ENCODE measurements at places on chromosomes 12 and 14.

DNA sequence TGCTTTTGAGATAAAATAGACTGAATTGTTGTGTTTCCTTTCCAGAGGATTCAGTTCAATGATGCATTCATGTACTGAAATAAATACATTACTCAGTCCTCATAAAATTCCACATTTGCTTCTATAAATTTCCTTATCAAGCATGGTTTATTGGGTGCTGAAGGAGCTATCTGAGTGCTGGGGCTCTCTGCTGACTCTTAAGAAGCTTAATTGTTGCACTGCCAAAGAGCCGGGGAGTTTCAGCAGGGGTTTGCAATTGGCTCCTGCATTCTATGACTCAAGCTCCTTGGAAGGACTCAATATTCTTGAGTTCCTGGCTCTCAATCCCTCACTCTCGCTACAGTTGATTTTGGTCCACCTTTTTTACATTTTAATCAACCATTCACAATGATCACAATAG, 69.8 kb upstream of the PYGL start:
- DNase-seq = peak; percentile 98

- no peak for DNase-seq
Observed at GRCh38 chr12:4954621-4955354, 45.1 kb downstream of the KCNA1 start.

GRCh38 chr12:92466391-92467305, 236.1 kb upstream of the PLEKHG7 start:
- DNase-seq = no peak

DNA sequence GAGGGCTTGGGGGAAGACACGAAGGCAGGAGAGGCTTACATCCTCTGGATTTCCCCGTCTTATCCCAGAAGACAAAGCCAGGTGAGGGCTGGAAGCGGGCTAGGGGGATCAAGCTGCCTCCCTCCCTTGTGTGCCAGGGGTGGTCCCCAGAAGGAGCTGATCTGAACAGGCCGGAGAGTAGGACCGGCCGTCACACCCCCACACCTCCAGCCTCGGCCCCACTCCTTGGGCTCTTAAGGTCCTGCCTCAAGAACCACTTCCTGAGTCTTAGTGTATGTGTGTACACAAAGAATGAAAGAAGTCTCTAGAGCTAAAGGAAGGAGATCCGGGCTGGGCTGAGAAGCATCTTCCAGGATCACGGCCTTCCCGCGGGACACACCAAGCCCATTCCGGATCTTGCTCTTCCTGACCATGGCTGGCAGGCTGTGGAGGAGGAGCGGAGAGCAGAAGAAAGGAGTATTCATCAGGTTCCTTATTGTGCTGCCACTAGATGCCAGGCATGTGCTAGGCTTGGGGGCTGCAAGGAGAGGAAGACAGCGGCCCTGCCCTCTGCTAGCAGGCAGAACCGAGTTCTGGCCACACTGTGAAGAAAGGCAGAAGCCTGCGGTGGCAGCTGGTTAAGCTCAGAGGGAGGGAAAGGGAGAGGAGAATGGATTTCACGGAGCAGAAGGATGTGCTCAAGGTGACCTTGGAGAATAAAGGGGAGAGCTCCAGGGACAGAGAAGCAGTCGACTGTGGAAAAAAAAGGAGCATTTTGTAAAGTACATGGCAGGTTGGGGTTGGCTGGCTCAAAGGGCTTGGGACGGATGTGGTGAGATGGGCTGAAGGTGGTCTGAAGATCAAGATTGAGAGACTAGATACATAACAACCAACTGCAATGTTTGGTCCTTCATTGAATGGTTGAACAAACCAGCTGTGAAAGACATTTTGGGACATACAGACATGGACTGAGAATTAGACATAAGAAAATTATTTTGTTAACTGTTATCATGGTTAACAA, 1.3 kb upstream of the CD63 start:
- DNase-seq = no peak

DNA sequence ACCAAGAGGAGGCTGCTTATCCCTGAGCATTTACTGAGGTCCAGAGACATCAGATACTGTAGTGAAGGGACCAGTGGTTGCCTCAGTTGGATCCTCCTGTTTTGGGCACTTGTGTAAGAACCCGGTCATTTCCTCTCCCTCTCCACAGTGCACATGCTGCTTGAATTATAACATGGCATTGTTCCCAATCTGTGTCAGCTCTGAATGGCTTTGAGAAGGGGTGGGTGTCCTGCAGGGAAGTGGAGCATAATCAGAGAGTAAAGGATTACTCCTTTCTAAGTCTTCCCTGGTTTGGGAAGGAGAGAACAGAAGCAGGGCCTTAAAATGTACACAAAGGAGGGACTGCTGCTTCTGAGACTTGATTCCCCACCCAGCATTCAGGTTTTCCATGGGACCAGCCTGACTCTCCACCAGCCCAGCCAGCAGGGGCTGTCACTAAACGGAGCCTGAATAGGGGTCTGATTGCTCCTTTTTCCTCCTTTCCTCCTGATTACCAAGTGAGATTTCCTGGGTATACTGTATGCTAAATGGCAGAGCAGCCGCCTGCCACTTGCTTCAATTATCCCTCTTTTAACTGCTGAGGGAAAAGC, 78.4 kb downstream of the NRXN3 start:
- no peak for DNase-seq

DNA sequence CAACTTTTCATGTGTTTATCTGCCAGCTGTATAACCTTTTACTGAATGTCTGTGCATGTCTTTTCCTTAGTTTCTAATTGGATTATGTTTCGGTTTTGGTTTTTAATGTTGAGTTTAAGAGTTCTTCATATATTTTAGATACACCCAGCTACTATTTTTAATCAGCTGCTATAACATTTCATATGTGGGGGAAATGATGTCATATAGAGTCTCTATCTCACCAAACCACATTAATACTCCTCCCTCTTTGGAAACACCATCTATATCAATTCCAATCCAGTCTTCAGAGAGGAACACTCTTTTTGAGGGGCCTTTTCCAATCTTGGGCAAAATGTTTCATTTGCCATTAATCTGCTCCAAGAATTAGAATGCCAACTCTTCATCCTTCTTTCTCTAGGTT, 28.5 kb upstream of the GCH1 start:
- no peak for DNase-seq

DNA sequence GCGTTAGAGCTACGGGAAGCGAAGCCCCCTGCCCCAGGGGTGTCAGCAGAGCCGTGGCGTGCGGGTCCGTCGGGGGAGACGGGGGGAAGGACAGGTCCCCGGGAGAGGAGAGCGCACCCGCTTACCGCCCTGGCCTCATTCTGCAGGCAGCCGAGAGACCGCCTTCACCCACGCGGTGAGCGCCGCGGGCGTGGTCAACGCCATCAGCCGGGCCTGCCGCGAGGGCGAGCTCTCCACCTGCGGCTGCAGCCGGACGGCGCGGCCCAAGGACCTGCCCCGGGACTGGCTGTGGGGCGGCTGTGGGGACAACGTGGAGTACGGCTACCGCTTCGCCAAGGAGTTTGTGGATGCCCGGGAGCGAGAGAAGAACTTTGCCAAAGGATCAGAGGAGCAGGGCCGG, 10.5 kb downstream of the WNT5B start:
- no peak for DNase-seq

GRCh38 chr12:15662983-15663659, 126.1 kb downstream of the EPS8 start:
- DNase-seq = no peak

DNA sequence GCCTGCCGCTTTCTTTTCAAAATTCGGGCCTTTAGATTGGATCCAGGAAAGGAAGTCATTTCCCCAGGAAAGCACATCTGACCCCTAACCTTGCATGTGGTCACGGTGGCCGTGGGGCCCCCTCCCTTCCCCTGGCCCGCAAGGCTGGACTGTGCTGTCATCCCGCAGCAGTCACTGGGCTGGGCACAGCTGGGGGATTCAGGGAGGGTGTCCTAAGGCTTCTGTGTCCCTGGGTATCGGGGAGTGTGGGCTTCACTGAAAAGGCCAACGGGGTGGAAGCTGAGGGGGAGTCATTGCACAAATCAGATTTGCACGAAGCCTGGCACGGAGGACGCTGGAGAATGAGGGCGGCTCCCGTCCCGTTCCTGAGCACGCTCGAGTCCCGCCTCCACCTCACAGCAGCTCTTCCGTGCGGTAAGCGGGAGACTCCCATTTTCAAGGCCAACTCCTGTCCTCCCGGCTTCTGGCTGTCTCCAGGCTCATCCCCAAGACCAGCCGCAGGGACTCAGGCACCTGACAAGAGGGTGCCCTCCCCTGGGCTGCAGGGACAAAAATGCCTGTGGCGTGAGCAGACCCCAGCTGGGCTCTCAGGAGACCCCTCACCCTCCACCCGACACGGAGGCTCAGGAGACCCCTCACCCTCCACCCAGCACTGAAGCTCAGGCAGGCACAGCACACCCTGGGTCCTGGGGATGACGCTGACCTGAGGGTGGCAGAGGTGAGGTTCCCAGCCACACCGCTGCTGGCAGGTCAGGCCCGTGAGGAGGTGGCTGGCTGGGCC, 9.6 kb downstream of the XRCC3 start:
- DNase-seq = no peak

DNA sequence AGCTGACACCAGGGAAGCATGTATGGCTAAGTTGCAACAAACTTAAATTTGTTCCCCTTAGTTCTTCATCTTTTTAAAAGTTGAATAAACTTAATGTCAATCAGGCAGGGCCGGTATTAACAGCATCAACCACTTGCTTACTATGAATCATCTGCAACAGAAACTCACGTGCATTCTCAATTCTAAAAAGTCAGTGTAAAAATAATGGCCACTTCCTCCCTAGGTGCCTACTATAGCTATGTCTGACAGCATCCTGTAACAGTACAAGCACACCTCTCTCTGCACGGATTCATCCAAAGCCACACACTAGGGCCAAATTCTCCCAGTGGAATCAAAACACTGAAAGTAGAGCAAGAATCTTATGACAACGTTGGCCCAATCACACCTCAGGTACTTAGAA, 48.6 kb downstream of the PPP1R36 start:
- DNase-seq = no peak

DNA sequence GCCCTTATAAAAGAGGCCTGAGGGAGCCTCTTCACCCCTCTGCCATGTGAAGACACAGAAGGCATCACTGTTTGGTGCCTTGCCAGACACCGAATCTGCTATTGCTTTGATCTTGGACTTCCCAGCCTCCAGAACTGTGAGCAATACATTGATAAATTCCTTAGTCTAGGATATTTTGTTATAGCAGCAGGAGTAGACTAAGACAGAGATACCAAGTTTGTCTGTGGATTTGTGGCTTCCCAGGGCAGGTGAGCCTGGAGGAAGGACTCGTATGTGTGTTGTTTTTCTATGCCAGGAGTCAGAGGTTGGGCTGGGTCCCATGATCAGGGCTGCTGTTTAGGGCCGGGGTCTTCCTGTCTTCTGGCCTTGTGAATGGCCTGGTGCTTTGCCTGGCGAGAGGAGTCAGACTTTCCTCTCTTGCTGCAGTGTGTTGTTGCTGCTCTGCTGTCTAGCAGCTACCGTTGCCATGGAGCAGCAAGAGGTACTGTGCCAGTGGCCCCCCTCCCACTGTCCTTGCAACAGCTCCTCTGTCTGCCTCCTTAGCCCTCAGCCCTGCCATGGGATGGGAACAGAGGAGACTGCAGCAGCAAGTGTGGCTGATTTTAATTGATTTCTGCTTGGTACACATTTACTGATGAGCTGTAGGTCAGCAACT, 111.2 kb downstream of the CHST11 start:
- DNase-seq = no peak

DNA sequence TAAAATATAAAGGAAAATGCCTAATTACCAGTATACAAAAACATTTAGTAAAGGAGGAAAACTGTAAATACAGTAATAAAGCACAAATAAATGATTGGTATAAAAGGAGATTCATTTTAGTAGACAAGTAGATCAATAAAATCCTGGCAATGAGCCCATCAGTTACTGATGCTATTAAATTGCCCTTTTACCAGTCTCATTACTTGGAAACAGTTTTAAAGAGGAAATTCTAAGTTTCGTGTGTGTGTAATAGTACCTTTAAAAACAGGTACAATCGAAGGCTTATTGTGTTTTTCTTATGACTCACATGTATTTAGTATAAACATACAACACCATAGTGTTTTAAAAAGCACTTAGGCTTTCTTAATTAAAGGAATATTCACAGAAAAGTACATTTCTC, 46.4 kb upstream of the SYT10 start:
- DNase-seq = no peak

- DNase-seq = no peak
Observed at GRCh38 chr12:38490941-38491340, 174.4 kb downstream of the ALG10B start.

- DNase-seq = peak; percentile 9
Observed at GRCh38 chr12:3275171-3276041, 198.2 kb downstream of the TSPAN9 start.

DNA sequence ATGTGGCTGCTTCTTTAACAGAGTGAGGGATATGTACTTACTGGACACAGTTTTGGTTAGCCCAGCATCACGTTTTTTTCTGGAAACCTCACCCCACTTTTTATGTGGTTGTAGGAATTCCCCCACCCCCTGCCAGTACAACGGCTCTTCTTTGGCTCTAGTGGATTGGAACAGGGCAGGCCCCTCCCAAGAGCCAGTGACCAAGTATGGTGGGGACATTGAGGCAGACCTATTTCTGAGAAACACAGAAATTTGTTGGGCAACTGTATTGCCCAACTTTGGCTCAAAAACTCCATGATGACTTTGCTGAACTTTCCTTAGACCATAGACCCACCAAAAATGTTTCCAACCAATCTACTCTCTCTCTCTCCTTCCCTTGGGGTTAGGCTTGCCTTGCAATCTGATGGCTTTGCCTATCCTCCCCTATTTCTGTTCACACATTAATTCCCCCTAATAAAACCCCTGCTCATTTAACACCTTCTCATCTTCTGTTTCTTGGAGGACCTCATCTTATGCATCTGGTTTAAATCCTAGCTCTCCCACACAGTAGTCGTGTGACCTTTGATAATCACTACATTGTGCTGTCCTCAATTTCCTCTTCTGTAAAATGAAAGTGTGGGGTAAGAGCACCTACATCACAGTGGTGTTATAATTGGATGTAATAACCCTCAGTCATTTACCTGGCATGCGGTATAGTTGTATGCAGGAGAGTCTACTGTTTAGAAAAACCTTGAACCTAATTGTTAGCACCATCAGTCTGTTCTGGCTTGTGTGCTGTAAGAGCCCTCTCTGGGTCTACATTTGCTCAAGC, 71.7 kb downstream of the IGF1 start:
- no peak for DNase-seq

DNA sequence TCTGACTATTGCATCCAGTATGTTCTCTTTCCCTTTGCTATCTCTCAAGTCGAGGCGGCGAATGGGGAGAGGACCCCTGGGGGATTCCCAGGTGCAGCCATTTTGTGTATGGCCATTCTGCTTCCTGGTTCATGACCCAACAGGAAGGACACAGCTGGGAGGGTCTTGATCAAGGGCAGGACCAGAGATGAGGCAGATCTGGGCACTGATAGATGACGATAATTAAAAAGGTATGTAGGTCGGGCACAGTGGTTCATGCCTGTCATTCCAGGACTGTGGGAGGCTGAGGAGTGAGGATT, 73.9 kb downstream of the EID3 start:
- DNase-seq = no peak

- DNase-seq = no peak
Observed at GRCh38 chr14:29553427-29553826, 374.2 kb downstream of the PRKD1 start.

GRCh38 chr14:83126076-83126475, 1592.4 kb upstream of the SEL1L start:
- DNase-seq = no peak

GRCh38 chr12:118061873-118062843, 1.2 kb upstream of the WSB2 start:
- DNase-seq = peak; percentile 79

- no peak for DNase-seq
Observed at GRCh38 chr12:64418209-64418608, 14.0 kb downstream of the XPOT start.
